ENCODE measurements at places on chromosomes 5 and 9.

DNA sequence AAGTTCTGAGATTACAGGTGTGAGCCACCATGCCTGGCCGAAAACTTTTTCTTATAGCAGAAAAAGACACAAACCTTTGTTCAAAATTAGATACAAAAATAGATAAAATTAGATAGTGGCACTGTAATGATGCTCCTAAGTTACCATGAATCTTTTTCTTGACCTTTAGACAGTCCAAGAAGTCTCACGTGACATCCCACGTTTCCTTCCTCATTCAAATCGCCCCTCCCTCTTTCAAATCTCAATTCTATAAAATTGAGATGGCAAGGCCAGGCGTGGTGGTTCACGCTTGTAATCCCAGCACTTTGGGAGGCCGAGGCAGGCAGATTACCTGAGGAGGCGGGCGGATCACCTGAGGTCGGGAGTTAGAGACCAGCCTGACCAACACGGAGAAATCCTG lies 7.7 kb upstream of the ZCCHC10 start:
- no peak for DNase-seq

DNA sequence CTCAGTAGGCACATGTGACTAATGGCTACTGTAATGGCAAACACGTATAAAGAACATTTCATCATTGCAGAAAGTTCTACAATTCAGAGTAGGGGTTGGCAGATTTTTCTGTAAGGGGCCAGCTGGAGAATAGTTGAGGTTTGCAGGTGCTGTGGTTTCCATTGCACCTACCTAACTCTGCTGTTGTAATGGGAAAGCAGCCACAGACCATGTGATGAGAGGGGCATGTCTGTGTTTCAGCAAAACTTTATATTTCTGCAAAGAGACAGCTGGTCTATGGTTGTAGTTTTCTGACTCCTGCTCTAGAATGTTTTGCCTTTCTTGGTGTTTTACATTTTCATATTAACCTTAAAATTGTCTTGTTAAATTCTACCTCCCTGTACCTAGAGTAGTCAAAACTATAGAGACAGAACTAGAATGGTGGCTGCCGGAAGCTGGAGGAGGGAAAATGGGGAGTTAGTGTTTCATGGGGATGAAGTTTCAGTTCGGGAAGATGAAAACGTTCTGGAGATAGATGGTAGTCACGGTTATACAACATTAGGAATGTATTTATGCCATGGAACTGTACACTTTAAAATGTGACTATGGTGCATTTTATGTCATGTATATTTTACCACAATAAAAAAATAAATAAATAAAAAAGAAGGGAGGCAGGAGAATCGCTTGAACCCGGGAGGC lies 44.3 kb downstream of the NUP214 start:
- no peak for DNase-seq

DNA sequence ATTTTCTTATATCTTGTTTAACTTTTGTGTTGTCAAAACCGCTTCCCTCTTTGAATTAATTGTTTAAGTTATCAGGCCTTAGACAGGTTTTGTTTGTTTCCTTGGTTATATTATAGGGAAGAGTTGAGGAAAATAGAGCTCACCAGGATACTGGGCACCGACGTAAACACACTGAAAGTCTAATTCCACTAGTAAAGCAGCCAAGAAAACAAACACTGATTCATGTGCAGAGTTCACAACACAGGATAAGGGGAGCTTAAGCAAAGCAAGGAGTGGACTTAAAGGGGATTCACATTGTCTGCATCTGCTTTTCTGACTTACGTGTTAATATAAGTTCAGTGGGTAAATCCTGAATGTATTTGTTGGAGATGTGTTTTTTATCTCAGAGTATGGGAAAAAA lies 139.0 kb upstream of the CDH6 start:
- no peak for DNase-seq

GRCh38 chr9:31185831-31186230 lies 1198.6 kb upstream of the ACO1 start:
- no peak for DNase-seq

DNA sequence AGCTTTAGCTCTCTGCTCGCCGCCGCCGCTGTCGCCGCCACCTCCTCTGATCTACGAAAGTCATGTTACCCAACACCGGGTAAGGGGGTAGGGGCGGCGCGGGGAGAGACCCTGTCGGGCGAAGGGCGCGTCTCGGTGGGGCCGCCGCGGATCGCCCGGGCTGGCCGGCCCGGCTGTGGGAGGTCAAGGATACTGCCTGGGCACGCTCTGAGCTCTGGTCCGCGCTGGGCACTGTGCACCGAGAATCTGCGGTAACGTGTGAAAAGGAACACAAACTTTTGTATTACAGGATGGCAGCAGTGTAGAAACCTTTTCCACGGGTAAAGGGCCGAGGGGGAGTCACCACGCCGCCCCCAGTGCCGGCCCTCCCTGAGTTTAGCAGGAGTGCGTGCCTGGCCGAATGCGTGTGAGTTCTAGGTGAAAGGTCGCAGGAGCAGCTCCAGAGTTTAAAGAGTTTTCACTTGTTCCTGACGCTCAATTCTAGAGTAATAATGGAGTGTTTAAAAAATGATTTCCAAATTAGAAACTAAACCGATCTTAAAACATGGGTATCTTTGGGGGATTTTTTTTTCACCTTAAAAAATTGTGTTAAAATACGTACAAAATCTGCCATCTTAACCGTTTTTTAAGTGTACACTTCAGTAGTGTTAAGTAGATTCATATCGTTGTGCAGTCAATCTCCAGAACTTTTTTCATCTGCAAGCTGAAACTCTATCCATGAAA lies at the start of gene HSDL2:
Gene HSDL2 (plus strand): TSS at position 7 of the 723 bp plus-strand sequence. CDS start 56 bp downstream, at position 63.
- DNase-seq: peak; percentile 39

DNA sequence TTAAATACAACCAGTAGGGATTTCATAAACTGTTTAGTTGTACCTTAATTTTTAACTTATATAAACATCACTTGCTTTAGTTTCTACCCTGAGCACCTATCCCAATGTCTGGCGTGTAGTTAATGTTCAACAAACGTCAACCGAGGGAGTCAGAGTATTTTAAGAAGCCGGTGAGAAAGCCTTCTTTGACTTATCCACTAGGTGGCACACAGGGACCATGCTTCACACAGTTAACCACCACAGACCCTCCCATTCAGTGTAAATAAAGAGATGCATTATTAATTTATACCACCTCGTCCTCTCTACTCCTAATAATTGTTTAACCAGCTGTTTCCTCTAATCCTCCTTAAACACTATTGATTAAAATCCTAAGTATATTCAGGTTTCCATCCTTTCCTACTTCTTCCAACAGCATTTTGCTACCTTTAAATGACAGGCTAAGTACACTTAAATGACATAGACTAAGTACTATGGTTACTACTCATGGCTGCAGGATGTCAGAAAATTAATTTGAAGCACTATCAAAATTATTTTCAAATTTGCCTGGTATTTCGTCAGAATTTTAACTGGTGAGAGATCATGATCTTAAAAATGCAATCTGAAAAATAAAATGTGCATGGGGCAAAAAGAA lies 2.3 kb downstream of the HAPLN1 start:
- DNase-seq: peak; percentile 6

DNA sequence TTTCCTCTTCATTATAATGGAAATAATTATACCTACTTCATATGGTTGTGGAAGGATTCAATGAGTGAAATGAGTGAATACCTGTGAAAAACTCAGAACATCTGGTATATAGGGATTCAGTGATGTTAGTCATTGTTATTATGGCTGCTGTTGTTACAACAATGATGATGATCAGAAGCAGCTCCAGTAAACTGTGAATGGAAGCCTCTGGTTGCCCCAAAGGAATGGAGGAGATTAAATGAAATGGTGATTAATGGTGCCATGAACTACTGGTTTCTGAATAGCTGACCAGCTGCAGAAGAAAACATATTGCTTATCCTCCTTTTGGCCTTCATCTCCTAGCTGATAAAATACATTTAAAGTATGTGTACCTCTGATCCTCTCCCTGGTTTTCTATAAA lies 372.0 kb downstream of the ARHGEF28 start:
- DNase-seq: no peak

DNA sequence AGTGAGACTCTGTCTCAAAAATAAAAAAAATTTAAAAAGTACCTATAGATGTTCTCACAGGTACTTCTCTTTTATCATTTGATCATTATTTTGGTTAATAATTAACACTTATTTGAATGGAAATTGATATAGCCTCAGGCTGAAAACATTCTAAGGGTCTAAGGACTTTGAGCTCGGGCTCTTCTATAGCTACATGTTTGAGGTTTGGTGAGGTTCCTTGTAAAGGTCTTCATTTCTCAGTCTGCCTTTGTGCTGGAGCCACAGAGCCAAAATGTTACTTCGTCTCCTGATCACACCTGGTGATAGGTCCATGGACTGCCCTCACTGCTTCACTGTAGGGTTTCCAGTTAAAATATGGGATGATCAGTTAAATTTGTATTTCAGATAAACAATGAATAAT lies 22.6 kb downstream of the ARHGEF37 start:
- no peak for DNase-seq

DNA sequence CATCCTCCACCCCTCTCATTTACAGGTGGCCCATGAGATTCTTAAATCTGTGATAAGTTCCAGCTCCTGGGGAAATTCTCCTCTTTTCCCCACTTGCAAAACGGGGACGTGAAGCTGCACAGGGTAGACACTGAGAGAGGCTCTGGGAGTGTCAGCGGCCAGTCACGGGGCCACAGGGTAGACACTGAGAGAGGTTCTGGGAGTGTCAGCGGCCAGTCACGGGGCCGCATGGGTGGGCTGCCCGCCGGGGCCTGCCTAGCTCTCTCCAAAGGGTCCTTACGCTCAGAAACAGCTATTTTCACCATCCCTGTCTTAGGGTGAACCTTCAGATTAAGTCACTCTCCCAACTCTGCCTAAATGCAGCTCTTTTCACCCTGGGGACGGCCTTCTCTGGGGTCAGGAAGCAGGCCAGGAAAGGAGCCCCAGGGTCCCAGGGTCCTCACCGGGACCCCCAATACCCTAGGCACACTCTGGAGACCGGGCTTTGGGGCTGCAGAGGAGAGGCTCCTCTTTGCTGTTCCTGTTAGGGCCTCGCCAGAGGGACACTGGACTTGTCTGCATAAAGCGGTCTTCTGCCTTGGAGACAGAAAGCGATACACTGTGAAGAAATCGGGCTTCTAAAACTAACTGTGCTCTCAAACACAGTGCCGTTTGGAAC lies 1.5 kb downstream of the FAM78A start:
- DNase-seq: peak; percentile 59

DNA sequence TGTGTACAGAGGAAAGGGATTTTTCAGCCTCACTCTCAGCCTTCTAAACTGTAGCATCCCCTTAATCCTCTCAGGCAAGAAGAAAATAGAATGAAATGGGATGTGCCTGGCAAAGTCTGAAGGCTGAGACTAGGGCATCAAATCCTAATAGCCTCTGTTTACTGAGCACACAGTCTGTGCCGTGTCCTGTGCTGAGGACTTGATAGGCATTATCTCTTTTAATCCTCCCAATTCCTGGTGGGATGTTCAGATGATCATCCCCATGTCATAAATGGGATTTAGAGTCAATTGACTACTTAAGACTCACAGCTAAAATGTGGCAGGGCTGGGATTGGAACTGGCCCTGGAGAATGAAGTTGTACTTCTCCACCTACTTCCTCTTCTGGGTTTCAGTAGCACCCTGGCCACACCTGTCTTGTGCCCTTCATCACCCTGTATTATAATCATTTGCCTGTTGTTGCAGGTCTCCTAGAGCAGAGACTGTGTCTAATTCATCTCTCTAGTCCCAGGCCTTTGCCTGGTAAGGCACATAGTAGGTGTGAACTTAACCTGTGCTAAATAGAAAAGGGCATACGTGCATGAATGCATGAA lies 81.0 kb downstream of the WWC1 start:
- no peak for DNase-seq
